ENCODE measurements at places on chromosomes 3 and 15.

- DNase-seq = no peak
Observed at GRCh38 chr15:69725275-69725674, 272.7 kb downstream of the RPLP1 start.

GRCh38 chr15:62241135-62241770, 76.2 kb upstream of the C2CD4B start:
- DNase-seq = no peak

DNA sequence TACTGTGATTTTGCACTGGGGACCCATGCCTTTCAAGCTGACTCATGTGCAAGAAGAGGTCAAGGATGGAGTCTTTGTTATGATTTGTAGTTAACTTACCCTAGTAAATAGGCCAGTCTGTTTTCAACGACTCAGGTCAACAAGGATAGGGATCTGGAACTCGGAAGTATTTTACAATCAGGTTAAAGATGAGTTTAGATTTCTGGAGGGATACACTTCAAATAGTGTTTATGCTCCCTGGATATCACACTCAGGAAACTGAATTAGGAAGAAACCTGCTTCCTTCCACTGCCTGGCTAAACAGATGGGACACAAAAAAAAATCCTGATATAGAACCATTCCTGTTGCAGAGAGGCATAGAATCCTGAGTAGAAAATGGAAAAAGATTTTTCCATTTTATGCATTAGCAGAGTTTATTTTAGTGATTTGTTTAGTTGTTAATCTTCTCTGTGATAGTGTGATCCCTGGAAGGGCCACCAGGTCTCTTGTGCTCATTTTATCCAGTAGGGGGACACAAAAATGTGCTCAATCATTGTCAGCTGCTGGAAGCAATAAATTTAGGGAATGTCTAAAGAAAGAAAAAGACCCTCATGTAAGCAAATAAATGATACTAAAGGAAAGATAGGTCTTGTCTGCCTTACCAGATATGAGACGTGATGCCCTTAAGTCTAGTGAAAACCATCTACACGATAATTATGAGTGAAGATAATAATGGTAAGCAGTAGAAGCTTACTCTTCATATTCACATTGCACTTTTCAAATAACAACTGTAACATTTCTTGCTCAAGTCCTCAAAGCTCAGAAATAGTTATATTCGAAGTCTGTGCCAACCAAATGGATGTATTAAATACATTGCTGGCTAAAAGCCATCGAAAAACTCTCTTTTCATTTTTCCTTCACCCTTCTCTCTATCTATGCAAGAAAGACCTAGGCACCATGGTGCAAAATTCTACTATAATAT, 452.1 kb upstream of the KCNMB2 start:
- DNase-seq = peak; percentile 22

DNA sequence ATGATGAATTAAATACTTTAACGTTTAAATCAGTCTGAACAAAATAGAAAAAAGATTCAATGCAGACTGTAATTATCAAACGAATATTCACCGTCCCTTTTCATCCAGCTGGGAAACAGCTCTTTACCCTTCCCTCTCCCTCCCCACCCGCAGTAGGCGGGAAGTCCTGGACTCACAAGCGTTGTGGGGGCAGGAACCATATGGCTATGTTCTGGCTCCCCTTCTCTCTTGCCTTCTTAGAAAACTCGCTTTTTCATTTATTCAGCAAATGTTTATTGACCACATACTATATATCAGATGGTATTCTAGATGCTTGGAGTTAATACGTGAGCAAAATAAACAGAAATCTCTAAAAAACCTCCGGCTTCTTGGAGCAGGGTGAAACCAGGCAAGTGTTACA, 715 bp upstream of the SCAPER start:
- no peak for DNase-seq

GRCh38 chr3:81998139-81998755, 236.8 kb upstream of the GBE1 start:
- no peak for DNase-seq

GRCh38 chr15:68582864-68583263, 4.1 kb downstream of the CORO2B start:
- no peak for DNase-seq

DNA sequence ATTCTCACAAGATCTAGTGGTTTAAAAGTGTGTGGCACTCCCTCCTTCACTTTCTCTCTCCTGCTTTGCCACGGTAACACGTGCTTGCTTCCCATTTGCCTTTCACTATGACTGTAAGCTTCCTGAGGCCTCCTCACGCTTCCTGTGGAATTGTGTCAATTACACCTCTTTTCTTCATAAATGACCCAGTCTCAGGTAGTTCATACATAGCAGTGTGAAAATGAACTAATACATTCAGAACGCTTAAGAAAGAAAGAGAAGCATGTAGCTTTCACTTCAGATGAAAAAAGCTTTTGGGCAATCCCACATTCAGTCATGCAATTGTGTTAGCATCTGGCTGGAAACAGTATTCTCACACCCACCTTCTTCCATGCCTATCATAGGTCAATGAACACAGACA, 24.4 kb downstream of the P3H2 start:
- no peak for DNase-seq

DNA sequence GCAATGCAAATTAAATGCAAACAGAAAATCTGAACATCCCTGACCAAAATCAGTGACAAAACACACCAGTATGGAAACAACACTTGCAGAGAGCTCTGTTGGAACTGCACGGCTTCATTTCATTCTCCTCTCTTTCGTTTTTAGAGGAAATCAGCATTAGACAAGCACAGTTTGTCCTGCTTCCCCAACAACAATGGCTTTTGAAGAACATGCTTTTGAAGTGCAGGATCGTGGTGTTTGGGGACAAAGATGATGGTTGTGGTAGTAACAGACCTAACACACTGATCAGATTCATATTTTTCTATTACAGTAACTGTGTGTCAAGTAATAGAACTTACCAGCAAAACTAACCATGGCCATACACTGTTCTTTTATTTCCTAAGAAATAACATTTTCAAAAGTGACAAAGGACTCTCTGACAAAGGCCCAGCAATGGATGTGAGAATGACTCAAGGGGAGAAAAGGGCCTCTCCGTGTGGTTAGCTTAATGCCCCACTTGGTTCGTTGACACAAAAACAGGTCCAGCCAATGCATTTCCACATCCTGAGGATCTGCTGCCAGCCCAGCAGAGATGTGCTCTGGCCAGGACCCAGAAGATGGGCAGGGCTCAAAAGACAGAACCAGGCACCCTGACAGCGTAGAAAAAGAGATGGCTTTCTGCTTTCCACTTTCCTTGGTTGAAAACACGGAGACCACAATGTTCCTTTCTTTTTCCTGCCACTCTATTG, 84.1 kb downstream of the CCNL1 start:
- no peak for DNase-seq

GRCh38 chr3:195020921-195021320, 250.0 kb downstream of the XXYLT1 start:
- DNase-seq = no peak

- no peak for DNase-seq
Observed at GRCh38 chr3:179735321-179735720, 82.5 kb downstream of the USP13 start.

GRCh38 chr3:40969341-40969740, 230.0 kb upstream of the CTNNB1 start:
- no peak for DNase-seq

GRCh38 chr15:67385971-67386370, 131.4 kb downstream of the IQCH start:
- DNase-seq = no peak

GRCh38 chr3:131708241-131708640, 205.5 kb upstream of the MRPL3 start:
- DNase-seq = no peak

DNA sequence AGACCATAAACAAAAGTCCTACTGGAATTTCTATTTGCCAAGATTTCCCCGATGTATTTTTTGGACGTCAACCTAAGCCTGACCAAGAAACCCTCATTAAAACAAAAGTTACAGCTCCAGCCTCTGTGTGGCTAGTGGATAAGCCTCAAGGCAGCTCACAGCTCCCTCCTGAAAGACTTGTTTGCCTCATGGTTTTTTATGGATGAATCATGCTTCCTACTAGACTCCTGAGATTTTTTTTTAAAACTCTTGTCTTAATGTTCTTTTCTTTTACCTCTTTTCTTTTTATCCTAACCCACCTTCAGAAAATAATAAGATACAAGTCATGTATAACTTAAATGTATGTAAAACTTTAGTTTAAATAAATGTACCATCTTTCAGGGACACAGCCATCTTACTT, 52.4 kb downstream of the SUCNR1 start:
- peak; percentile 48 for DNase-seq

DNA sequence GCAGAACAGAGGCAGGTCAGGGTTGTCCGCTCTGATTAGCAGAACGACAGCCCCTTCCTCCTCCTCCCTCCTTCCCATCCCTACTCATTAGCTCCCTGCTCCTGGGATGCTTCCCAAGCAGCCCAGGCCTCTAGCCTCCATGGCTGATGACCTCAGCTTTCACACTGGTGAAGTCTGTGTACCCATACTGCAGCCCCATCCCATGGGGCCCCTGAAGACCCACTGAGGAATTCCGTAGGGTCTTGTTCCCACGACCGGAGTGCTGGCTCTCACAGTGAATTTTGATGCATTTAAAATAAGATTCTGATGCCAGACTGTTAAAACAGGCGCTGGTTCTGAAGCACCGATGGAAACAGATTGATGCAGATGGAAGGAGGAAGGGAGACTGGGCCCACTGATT, 36.1 kb downstream of the GOLGA6A start:
- no peak for DNase-seq

- DNase-seq = no peak
Observed at GRCh38 chr3:15289661-15290060, 42.7 kb downstream of the SH3BP5 start.

GRCh38 chr15:38878926-38879325, 314.3 kb upstream of the RASGRP1 start:
- no peak for DNase-seq

DNA sequence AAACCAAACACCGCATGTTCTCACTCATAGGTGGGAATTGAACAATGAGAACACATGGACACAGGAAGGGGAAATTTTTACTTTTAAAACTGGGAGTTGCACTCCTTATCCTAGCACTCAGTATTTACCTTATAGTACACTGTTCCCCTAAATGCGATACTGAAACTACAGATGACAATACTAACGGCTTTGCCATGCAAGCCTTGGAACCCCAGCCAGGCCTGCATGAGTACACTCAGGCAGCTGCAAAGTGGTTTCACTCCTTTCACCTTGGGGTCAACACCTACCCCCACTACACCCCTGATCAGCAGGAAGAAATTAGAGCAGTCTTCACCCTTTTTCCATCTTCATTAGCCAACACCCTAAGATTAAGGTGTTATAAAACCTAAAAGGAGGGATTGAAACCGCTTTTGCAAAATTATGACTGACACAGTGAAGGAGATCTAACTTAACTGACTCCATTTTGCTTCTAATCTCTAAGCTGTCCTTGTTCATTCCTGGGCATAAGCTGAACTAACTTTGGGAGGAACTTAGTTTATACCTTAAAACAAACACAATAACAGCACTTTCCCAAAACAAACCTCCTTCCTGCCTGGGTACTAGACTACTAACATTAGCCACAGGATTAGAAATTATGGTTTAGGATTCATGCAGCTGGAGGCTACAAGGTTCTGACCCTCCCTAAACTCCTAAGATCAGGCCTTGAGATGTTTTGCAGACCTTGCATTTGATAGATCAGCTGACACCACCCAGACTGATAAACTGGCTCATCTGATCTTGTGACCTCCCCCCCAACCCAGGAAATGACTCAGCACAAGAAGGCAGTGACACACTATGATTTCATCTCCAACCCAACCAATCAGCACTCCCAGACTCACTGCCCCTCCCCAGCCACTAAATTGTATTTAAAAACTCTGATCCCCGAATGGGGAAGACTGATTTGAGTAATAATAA, 452.1 kb upstream of the PPP2R3A start:
- DNase-seq = peak; percentile 36

DNA sequence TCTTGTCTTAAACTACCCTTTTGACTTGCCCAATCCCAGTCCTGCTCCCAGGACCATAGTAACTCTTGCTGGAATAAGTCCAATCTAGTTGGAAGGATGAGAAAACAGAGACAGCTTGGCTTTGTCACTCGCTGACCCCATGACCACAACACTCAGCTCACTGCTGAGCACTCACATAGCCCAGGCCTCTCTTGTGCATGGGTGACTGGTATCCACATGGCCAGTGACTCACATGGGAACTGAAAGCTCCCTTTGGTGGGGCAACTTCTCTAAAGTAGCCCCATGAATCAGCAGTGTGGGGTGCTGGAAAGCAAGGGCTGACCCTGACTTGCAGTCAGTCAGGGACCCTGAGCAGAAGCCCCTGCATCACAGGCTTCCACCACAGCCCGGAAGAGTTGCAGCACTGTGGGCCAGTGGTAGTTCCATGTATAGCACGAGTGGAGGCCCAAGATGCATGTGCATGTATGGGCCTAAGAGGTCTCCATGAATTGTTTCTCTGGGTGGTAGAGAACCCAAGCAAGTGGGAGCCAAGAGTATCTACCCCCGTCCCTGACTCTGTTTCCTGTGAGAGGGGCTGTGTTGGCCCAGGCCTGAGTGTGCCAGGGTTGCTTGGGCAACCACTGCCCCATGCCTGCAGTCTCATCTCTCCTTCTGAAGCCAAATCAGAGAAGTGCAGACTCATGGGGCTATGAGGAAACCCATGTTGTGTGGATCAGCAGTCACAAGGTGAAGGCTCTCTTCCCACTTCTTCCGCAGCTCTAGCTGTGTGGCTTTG, 62.1 kb upstream of the XCR1 start:
- no peak for DNase-seq

DNA sequence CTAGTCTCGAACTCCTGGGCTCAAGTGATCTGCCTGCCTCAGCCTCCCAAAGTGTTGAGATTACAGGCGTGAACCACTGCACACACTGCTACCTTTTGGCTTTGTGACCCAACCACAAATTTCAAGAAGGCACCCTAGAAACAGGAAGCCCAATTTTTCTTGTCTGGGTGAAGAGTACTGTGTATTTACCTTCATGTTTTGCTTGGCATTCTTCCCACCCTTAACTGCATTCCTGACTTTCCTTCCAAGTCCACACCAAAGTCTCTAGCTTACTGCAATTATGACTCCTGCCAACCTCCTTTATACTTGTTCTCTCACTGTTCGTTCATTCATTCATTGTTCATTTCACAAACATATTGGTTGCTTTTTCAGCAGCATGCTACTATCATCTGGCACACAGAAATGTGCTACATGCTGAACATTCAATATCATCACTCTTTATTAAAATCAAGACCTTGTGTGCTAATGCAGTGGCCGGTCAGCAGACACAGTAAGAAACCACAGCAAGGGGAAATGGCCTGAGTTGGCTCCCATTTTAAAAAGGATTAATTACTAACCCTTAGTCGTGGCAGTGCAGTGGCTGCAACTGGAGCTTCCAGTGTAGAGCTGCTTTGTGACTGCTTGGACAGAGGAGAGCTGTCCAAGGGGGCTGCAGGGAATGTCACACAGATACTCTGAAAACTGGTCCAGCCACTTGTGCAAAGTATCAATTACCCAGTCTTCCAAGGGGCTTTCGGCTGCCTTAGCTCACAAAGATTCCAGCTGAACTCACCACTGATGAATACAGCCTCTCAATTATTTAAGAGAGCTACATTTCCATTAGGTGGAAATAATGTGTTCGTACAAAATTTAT, 94.0 kb downstream of the ETFA start:
- peak; percentile 37 for DNase-seq

DNA sequence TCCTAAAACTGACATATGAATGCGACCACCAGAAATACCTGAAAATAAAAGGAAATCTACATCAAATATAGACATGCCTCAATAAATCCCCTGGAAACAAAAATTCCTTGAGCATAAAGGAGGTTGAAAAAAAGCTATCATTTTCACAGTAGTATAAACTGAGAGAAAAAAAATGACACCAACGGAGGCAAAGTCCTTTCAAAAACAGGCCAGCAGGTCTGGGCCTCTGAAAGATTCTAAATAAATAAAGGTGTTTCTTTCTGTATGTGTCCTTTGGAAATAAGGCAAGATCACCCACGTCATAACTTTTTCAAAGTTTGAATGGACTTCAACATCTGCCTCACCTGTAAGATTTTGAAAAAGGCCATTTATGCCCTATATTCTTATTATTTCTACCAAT, 5.0 kb downstream of the CLPX start:
- DNase-seq = no peak
